HS-5 (cell line): ENCODE measurements at places on chromosomes 2 and 18.

DNA sequence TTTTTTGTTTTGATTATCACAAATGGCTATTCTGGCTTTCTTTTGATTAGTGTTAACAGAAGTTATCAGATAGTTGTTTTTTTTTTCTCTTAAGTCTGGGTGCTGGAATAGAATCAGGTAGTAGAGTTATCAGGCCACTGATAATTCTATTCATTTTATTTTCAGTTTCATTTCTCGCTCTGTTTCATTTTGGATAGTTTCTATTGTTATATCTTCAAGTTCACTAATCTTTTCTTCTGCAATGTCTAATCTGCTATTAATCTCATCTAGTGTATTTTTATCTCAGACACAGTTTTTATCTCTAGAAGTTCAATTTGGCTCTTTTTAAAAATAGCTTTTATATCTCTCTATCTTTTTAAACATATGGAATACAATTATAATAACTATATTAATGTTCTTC is 241.8 kb upstream of the EPC2 start:
- DNase-seq = no peak

DNA sequence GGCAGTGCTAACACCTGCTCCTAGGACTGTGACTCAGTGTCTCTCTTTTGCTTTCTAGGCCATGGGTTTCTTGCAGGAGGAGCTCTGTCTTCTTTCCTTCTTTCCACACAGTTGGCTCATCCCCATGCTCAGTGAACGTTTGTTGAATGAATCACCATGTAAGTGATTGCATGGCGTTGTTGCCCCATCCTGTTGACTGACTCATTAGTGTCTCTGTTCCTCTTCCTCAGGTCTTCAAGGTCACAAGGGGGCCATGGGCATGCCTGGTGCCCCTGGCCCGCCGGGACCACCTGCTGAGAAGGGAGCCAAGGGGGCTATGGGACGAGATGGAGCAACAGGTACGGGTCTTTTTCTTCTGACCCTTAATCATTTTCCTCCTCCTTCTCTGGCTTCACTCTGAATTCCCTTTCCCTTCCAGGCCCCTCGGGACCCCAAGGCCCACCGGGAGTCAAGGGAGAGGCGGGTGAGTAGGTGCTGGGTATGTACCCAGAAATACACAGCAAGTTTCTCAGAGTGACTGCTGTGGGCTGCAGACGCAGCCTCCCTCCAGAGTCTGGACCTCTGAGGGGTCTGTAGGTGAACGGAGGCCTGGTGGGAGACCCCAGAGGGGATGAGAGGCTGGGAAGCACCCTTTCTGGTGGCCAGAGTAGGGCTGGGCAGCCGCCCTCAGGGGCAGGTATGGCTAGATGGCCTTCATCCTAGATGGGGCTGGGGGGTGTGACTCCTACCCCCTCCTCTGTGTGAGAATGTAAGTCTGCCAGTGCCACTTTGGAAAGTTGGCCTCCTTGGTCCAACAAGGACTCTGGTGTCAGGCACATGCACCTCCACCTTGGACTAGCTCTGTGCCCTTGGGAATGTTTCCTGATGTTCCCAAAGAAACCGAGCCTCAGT is 32.4 kb downstream of the MARCO start:
- peak; percentile 81 for DNase-seq

GRCh38 chr2:29227935-29228675 is 112.9 kb downstream of the CLIP4 start:
- no peak for DNase-seq

DNA sequence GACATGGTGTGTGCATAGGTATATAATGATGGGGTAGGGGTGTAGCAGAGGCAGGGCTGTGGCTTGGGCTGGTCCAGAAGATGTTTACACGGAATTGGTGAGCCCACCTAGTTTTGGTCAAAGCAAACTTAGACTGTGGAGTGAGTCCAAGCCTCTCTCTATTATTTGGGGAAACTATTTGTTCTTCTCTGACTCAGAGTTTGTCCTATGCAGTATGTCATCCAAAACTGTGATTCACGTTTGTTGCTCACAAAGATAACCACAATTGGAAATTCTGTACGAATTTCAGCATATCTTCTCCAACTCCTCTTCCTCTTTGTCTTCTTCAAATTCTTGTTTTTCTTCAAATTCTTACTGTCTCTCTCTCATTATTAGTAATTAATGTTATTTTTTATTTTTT is 292.9 kb downstream of the XIRP2 start:
- peak; percentile 56 for DNase-seq

DNA sequence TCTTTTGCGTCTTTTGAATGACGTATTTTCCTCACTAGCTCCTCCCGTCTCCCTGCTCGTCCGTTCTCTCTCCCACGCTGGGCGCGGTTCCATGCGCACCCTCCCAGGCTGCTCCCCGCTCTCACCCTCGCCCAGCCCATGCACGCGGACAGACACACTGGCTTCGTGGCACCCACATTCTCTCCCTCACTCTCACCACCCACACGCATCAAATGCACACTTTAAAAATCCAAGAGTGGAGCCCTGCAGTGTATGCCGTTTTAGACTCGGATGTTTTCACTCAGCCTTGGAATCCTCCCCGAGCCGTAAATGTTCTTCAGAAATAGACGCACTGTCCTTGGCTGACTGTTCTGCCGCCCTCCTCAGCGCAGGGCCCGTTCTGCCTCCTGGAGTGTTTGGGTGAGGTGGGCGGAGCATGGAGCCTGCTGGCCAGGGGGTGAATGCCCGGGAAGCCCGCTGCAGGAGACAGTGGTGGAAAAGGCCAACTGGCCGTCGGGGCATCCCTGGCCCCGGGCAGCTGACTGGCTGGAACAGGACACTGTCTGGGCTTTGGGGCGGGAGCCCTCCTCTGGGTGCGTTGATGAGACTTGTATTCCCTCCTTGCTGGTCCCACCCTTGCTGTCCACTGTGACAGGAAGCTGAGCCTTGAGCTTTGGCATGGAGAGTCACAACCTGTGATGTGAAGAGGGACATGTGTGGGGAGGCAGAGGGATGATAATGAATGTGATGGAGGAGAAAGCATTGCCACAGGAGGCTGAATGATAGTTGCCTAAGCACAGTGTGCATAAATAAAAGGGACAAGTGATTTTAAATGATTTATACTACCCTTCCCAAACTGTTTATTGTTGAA is 35.4 kb upstream of the LYPD6B start:
- DNase-seq = no peak

- DNase-seq = peak; percentile 96
Measured at GRCh38 chr2:10297959-10298531, 4.7 kb upstream of the HPCAL1 start.

GRCh38 chr2:36680012-36680411 is 16.5 kb upstream of the VIT start:
- no peak for DNase-seq

DNA sequence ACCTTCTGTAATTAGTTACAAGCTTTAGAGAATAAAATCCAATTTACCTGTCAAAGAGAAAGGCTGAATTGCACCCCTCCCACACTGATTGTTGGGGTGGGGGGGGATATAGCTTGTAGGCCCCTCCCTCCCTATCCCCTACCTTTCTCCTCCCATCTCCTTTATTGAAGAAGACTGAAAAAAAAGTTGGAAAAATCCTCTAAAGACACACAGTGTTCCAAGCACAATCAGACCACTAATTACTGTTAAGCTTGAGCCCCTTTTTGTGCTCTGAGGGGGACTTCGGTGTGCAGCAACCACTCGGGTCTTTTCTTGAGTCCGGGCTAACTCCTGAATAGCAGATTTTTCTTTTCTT is 43.0 kb upstream of the FZD5 start:
- DNase-seq = no peak

DNA sequence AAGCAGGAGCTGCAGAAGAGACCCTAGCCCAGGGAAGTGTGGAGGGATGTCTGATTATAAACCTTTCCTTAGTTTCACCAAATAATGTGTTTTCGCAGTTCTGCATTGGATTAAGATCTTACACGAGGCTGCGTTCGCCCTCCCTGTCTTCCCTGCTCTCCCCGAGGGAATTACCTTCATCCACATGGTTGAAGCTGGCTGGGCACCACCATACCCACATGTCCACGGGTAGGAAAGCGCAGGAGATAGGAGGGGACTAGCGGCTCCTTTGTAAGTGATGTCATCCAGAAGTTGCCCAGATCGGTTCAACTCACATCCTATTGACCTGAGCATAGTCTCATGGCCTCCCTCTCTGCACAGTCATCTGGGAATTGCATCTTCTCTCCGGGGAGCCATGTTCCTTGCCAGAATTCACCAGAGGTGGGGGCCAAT is 1.1 kb downstream of the TTL start:
- peak; percentile 55 for DNase-seq

DNA sequence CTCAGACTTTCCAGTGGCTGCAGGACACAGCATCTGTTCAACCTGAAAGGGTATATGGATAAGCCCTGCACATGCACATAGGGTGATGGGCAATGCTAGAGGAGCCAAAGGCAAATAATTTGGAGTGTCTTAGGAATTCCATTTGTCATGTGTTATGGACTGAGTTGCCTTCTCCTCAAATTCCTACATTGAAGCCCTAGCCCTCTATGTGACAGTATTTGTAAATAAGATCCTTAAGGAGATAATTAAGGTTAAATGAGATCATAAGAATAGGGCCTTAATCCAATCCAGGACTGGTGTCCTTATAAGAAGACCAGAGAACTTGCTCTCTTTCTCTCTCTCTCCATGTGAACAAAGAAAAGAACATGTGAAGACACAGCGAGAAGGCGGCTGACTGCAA is 42.9 kb upstream of the CREG2 start:
- DNase-seq = no peak

GRCh38 chr2:172736424-172737174 is 954 bp downstream of the RAPGEF4 start:
- DNase-seq = no peak

GRCh38 chr2:225463449-225463848 is 63.9 kb downstream of the NYAP2 start:
- DNase-seq = no peak

GRCh38 chr2:139122711-139123158 is 342.5 kb upstream of the NXPH2 start:
- DNase-seq = peak; percentile 82

DNA sequence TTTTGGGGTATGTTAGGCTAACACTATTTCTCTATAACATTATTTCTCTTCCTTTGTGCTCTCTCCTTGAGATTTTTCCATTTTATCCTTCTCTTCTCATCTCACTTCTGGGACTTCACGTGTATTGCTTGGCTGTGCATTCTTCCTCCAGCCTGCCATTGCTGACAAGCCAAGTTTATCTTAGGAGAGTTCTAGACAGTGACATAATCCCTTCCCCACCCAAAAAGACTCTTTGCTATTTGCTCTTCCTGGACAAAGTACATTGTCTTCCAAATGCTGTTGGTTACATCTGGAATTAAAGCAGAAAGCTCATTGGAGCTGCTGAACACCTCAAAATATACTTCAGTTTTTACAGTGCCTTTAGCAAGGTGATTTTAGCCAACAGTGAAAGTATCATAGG is 8.9 kb downstream of the TSPYL6 start:
- DNase-seq = no peak

DNA sequence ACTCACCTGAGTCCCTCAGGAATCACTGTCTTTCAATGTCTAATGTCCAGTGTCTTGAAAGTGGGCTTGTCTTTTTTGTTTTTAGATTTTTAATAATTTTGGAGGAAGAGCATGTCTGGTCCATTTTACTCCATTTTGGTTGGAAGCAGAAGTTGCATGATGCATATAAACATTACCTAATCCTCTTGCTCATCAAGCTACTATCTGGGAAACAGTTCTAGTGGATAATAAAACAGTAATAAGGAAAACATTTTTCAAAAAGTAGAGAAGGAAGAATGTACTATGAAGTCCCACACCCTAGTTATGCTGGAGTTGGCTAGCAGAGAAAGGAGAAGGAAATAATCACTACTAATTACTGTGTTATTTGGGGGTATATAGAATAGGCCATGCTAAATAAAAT is 263.7 kb downstream of the ETAA1 start:
- no peak for DNase-seq

GRCh38 chr2:62627667-62628066 is 77.8 kb upstream of the EHBP1 start:
- DNase-seq = no peak

- DNase-seq = no peak
Measured at GRCh38 chr2:103355287-103355686, 593.5 kb downstream of the TMEM182 start.

- DNase-seq = no peak
Measured at GRCh38 chr2:241804326-241805229, 4.4 kb upstream of the NEU4 start.

- no peak for DNase-seq
Measured at GRCh38 chr18:13513481-13513880, 212.9 kb downstream of the FAM210A start.

- DNase-seq = no peak
Measured at GRCh38 chr18:55775972-55776371, 188.0 kb upstream of the TCF4 start.

DNA sequence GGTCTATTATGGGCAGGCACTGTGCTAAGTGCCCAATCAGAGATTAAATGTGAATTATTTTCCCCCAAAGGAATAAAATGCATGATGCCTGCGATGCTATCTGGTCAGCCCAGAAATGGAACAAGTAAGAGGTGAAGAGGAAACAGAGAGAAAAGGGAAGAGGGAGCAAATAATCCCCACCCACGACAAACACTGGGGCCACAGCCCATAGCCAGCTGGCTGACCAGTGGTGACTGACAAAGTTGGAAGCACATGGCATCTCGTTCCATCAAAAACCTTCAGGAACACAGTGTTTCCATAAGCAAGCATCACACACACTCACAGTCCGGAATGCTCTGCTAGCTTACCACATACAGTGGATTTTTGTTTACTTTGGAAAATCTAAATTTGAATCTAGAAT is 21.1 kb upstream of the COX7A2L start:
- no peak for DNase-seq

DNA sequence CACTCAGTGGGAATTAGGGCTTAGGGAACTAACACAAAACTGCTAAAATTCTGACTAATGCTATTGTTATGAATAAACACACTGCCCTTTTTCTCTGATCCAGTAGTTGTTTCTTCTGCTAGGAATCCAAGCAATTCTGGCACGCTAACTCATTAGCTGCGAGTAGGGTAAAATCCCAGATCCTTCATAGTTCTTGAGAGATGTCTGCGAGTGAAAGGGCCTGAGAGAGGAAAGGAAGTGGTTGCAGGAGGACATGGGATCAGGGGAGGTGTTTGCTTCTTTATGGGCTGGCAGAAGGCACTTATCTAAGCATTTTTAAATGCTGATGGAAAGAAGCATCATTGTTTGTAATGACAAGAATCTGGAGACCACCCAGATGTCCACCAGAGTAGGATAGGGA is 9.4 kb downstream of the MAP3K19 start:
- no peak for DNase-seq

DNA sequence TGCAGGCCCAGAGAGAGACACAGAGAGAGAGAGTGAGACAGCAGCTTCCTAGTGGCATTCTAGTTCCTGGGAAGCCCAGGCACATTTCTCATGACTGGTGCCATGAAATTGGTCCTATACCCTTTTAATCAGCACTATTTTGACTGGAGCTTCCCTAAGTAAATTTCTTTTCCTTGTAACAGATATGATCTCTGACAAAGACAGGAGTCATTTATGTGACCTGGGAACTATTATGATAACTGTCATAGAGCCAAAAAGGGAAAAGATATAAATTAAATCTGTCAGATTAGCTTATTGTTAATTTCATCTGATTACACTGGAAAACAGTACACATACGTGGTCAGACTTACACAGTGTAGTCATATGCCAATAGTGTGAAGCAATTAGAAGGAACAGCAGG is 161.3 kb upstream of the HNRNPA3 start:
- no peak for DNase-seq

GRCh38 chr2:119256582-119256921 is 32.9 kb downstream of the STEAP3 start:
- no peak for DNase-seq

GRCh38 chr2:159506764-159507440 is 109.4 kb downstream of the BAZ2B start:
- DNase-seq = no peak

GRCh38 chr2:156405586-156405985 is 30.6 kb upstream of the GPD2 start:
- DNase-seq = no peak
